Heart left ventricle (tissue), 16 donors: ENCODE measurements at places on chromosomes 16 and 17.

DNA sequence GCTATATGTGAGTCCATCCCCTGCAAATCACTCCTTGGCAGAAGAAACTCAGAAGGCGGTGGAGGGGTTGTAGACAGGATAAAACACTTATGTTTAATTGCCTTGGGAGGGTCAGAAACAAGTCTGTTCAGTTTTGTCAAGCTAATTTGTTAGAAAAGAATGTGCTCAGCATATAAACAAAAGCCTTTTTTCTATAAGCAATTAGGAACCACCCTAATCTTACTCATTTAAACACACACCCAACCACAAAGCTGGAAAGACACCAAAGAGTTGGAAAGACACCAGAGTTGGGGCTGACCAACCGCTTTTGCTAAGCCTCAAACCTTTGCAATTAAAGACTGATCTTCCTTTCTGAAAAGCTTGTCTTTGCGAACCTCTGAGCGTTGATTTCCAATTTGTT lies 439.2 kb upstream of the ERCC4 start:
- no peaks in the 10 kb centered on the region for H3K4me1 ChIP-seq
- no peak overlapping the region for H3K27ac ChIP-seq
- no peaks in the 10 kb centered on the region for H3K27me3 ChIP-seq
- no peak overlapping the region for H3K4me3 ChIP-seq

DNA sequence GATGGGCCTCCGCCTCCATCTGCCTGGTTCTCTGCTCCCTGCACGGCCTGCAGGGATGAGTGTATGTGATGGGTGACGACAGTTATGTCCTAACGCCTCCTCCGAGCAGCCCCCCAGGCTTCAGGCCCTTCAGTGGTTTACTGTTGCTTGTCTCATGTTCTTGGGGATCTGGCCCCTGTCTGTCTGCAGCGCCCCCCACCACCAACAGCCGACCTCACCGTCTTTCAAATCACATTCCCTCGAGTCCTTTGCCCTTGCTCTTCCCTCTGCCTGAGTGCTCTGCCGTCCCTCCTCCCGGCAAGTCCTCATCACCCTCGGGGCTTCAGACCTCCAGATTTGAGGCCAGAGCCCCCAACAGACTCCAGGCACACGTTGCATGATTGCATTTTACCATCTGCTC lies 18.2 kb downstream of the METTL22 start:
- peaks cover 93% of the 10 kb centered on the region for H3K36me3 ChIP-seq
- no peak overlapping the region for H3K4me3 ChIP-seq
- H3K27ac ChIP-seq, result no peak overlapping the region
- DNase-seq, result no peak
- H3K27me3 ChIP-seq, result no peaks in the 10 kb centered on the region
- H3K4me1 ChIP-seq, result no peaks in the 10 kb centered on the region

- H3K27me3 ChIP-seq, result no peaks in the 10 kb centered on the region
- peaks cover 33% of the 10 kb centered on the region for H3K36me3 ChIP-seq
- no peak overlapping the region for H3K27ac ChIP-seq
- no peak for DNase-seq
- peaks cover 39% of the 10 kb centered on the region for H3K4me1 ChIP-seq
Observed at GRCh38 chr16:1961651-1962067, 2.3 kb downstream of the NDUFB10 start.

DNA sequence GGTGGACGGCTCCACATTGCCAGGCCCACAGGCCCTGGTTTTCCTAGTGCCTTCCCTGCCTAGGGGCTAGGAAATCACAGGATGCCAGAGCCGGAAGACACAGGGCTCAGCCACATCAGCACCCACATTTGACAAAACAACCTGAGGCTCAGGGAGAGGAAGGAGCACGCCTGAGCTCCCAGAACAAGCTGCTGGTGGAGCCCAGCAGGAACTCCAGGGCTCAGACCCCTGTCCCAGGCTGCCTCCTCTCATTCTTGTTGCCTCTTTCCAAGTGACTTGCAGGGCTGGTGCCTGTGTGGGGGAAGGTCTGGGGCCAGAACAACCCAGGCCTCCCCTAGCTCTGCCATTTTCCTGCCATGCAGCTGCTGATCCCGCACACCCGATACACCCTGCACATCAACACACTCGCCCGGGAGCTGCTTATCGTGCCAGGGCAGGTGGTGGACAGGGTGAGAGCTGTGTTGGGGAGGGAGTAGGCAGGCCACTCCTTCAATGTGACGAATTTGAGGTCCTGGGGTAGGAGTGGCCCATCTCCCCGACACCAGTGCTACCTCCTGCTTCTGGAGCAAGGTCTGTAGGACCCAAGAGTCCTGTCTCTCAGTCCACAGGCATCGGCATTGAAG lies 7.6 kb downstream of the ALOX15B start:
- DNase-seq, result no peak
- H3K27ac ChIP-seq, result no peak overlapping the region
- H3K4me3 ChIP-seq, result no peak overlapping the region
- no peaks in the 10 kb centered on the region for H3K27me3 ChIP-seq

- DNase-seq, result no peak
- H3K4me1 ChIP-seq, result no peaks in the 10 kb centered on the region
- H3K36me3 ChIP-seq, result no peaks in the 10 kb centered on the region
- H3K27ac ChIP-seq, result no peak overlapping the region
- H3K27me3 ChIP-seq, result no peaks in the 10 kb centered on the region
Observed at GRCh38 chr17:52047086-52047485, 111.4 kb downstream of the CA10 start.
